ENCODE measurements at places on chromosomes 7 and 10. TPM values are rescaled to one million over a fixed set of nuclear protein-coding genes. Genes with fewer than 3 reads are reported as not detected.

Gene SNCG
- 11.8 TPM for polyA plus RNA-seq

Gene ARHGAP22
- 1.9 TPM for polyA plus RNA-seq

GRCh38 chr7:158397885-158398284 is 189.7 kb downstream of the PTPRN2 start:
- no peak for DNase-seq

GRCh38 chr10:127755753-127756152 is 18.8 kb downstream of the FOXI2 start:
- DNase-seq, result no peak

- DNase-seq, result no peak
Observed at GRCh38 chr7:64733550-64734240, 60.5 kb upstream of the ZNF138 start.

Gene HEPACAM2
- 6.5 TPM for polyA plus RNA-seq

Gene FGL2
- polyA plus RNA-seq, result 96.9 TPM

DNA sequence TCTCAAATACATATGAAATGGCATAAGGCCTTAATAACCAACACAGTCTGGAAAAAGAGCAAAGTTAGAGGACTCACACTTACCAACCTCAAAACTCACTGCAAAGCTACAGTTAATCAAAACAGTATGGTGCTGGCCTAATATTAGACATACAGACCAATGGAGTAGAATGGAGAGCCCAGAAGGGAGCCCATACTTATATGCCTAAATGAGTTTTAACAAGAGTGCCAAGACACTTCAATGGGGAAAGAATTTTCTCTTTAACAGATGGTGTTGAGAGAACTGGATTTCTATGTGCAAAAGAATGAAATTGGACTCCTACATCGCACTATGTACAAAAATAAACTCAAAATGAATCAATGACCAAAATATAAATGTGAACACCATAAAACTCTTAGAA is 522.6 kb downstream of the AUTS2 start:
- DNase-seq, result no peak

Gene CACNA2D1
- polyA plus RNA-seq, result 24.3 TPM

DNA sequence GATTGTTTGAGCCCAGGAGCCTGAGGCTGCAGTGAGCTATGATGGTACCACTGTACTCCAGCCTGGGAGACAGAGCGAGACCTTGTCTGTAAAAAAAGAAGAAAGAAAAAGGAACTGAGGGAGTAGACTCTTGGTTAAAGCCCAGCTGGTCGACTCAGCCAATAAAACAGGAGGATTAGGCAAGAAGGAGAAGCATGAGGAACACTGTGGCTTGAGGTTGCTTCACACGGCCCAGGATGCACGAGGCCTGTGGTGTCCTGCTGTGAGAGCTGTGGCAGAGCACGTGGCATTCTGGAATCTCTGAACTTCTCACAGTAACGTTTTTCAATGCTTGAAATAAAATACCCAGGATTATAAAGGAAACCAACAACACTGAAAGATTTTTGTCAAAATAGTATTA is 93.3 kb downstream of the CUL2 start:
- no peak for DNase-seq

DNA sequence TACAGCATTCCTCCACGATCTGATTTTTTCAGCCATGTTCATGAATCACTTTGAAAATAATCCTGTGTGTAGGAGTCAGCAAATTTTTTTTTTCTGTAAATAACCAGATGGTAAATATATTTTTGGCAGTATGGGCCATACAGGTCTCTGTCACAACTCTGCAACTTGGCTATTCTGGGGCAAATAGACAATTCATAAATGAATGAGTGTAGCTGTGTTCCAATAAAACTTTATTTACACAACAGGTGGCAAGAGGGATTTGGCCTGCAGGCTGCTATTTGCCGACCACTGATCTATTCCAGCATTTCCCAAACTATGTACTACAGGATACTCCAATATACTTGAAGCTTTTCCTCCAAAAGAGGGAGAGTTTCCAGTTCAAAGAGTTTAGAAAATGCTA is 78.7 kb upstream of the SVIL start:
- no peak for DNase-seq

DNA sequence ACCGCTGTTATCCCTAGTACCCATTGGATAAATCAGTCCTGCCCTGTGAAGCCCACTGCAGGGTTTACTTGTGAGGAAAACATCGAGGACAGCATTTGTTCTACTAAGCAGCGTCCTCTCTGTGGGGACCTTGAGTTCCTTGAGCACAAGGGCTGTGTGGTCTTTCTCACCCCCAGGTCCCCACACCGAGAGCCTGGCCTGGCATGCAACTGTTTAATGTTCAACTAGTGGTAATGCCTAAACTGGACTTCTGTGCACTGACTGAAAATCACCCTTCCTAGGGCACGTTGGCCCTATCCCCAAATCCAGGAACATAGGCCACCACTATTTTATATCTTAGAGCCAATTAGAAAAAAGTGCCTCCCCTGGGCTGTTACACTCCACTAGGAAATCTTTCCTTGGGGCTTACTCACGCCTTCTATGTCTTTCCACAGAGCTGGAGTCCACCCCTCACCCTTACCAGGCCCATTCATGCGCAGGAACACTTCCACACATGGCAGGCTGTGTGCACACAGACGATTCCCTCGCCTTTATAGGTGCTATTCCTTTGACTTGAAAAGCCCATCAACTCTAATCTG is 1.7 kb upstream of the TMEM213 start:
- no peak for DNase-seq

Gene ACBD7
- 7.7 TPM for polyA plus RNA-seq

DNA sequence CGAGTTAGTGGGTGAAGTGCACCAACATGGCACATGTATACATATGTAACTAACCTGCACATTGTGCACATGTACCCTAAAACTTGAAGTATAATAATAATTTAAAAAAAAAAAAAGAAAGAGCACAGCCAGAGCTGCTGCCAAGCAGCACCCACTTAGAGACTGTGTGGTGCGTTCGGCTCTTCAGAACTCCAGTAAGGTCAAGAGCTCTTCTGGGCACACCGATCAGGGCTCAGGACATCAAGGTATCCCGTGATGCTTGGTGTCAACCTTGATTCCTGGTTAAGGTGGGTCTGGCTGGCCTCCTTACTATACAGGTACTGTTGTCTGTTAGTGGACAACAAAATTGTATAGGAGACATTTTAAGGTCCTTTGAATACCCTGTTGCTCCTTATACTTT is 385.7 kb upstream of the AKR1E2 start:
- no peak for DNase-seq

Gene ITIH2
- polyA plus RNA-seq, result 0.29 TPM

GRCh38 chr7:88150033-88150432 is 69.8 kb downstream of the SRI start:
- no peak for DNase-seq
